ENCODE measurements at places on chromosomes 1 and 21. TPM values are rescaled to one million over a fixed set of nuclear protein-coding genes. Genes with fewer than 3 reads are reported as not detected.

Gene SLC45A1
- 4.8 TPM for total RNA-seq

Gene WNT3A
- total RNA-seq = not detected

Gene BRINP3
- total RNA-seq = not detected

Gene CLIC6
- total RNA-seq = 1.2 TPM

Gene RTCA
- total RNA-seq = 44.7 TPM

Gene PRMT6
- total RNA-seq = 16.7 TPM

Gene OR2M3
- not detected for total RNA-seq

Gene COX20
- 8.8 TPM for total RNA-seq

Gene EVA1C
- total RNA-seq = 5.5 TPM

Gene VHLL
- not detected for total RNA-seq

Gene RBM11
- not detected for total RNA-seq

Gene MARK1
- total RNA-seq = 0.17 TPM

Gene KCNH1
- total RNA-seq = 0.15 TPM

Gene FCER1A
- total RNA-seq = not detected

Gene SLC30A10
- total RNA-seq = not detected

Gene FAM229A
- 2.3 TPM for total RNA-seq

Gene SIPA1L2
- total RNA-seq = 1.3 TPM

Gene GPR52
- 0.50 TPM for total RNA-seq

Gene VSIG8
- total RNA-seq = 0.17 TPM

Gene LCE6A
- not detected for total RNA-seq

Gene C1orf94
- not detected for total RNA-seq

Gene OR2T12
- not detected for total RNA-seq

Gene CAMK2N1
- total RNA-seq = 36.7 TPM

Gene TMEM200B
- total RNA-seq = 22.8 TPM

Gene ACTN2
- total RNA-seq = under 0.01 TPM

Gene HRNR
- total RNA-seq = not detected

Gene NUF2
- 3.5 TPM for total RNA-seq

Gene CLIC4
- 485 TPM for total RNA-seq

Gene LRRC7
- total RNA-seq = under 0.01 TPM

Gene LCE1E
- total RNA-seq = not detected

Gene S100A9
- total RNA-seq = not detected

Gene SPRR2F
- not detected for total RNA-seq

Gene ZBED6
- total RNA-seq = 13.7 TPM

Gene ANKRD65
- 4.2 TPM for total RNA-seq

Gene CA14
- not detected for total RNA-seq

Gene HIVEP3
- 0.17 TPM for total RNA-seq

Gene FCGR2B
- 0.15 TPM for total RNA-seq
